GM19239 (cell line): ENCODE measurements at places on chromosomes 5 and 9.

- peak; percentile 23 for DNase-seq
Observed at GRCh38 chr5:73694089-73694488, 68.1 kb downstream of the ARHGEF28 start.

- no peak for DNase-seq
Observed at GRCh38 chr9:70195456-70195855, 63.3 kb upstream of the SMC5 start.

DNA sequence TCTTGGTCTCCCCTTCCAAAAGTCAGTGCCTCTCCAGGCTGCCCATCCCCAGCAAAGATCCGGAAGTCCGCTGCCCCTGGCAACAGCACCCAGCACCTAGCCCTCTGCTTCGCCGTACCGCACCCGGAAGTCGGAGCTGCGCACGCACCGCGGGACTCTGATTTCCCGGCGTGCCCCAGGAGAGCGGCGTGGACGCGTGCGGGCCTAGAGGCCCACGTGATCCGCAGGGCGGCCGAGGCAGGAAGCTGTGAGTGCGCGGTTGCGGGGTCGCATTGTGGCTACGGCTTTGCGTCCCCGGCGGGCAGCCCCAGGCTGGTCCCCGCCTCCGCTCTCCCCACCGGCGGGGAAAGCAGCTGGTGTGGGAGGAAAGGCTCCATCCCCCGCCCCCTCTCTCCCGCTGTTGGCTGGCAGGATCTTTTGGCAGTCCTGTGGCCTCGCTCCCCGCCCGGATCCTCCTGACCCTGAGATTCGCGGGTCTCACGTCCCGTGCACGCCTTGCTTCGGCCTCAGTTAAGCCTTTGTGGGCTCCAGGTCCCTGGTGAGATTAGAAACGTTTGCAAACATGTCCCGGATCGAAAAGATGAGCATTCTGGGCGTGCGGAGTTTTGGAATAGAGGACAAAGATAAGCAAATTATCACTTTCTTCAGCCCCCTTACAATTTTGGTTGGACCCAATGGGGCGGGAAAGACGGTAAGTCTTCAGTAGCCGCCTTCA is at the start of gene RAD50:
Gene RAD50 (plus strand): TSS at position 215 of the 715 bp plus-strand sequence. CDS start 348 bp downstream, at position 563.
- peak; percentile 77 for DNase-seq

- DNase-seq = no peak
Observed at GRCh38 chr9:125878164-125878631, 131.0 kb downstream of the PBX3 start.

GRCh38 chr9:129579294-129579693 is 41.6 kb downstream of the C9orf50 start:
- no peak for DNase-seq

- DNase-seq = no peak
Observed at GRCh38 chr9:2227144-2227867, 212.2 kb downstream of the SMARCA2 start.

DNA sequence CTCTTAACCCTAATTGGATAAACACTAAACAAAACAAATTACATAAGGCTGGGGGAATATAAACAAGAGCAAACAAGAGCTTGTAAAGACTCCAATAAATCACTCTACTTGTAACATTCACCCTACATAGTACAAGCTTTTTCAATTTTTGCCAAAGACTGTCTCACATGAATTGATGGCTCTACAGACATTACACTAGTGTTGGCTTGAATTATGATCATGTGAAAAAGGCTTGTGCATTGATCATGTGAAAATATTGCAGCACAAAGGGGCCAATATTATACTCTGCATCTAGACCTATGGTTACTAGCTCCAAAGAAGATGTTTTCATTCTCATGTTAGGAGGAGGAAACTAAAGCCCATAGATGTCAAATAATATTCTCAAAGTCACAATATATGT is 212.6 kb downstream of the MCTP1 start:
- no peak for DNase-seq

- no peak for DNase-seq
Observed at GRCh38 chr9:110742741-110743371, 74.3 kb downstream of the MUSK start.

DNA sequence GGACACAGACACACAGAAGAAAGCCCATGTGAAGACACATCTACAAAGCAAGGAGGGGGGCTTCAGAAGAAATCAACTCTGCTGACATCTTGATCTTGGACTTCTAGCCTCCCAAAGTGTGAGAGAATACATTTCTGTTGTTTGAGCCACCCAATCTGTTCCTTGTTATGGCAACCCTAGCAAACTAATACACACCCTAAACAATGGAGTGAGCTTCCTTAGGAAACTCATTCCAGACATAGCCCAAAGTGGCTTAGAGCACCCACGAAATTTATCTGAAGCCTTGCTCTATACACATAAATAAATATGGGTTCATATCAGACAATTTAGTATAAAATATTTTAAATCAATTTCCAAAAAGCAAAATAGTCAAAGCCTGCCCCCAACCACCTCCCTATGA is 7.6 kb upstream of the TBC1D2 start:
- no peak for DNase-seq

DNA sequence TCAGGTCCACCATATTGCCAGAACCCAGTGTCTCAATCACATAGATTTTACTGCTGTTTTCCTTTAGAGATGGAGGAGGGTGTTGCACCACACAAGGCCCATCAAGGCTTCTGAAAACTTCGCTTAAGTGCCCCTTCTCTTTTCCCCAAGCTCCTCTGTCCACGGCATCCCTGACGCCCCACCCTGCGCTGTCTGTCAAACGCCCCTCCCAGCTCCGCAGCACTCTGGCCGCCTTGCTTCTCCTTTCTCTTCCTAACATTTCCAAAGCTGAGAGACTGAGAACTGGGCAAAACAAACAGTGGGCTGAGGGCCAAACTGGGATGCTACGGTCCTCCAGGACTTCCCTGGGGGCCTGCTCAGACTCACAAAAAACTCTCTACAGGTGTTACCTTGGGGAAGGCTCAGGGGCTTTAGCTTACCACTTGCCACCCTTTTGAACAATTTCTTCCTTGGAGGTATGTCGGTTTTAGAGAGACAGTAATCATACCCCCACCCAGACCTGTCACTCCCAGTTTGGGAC is 28.3 kb upstream of the ERGIC1 start:
- DNase-seq = no peak

GRCh38 chr5:157076558-157076957 is 17.6 kb upstream of the HAVCR1 start:
- no peak for DNase-seq

DNA sequence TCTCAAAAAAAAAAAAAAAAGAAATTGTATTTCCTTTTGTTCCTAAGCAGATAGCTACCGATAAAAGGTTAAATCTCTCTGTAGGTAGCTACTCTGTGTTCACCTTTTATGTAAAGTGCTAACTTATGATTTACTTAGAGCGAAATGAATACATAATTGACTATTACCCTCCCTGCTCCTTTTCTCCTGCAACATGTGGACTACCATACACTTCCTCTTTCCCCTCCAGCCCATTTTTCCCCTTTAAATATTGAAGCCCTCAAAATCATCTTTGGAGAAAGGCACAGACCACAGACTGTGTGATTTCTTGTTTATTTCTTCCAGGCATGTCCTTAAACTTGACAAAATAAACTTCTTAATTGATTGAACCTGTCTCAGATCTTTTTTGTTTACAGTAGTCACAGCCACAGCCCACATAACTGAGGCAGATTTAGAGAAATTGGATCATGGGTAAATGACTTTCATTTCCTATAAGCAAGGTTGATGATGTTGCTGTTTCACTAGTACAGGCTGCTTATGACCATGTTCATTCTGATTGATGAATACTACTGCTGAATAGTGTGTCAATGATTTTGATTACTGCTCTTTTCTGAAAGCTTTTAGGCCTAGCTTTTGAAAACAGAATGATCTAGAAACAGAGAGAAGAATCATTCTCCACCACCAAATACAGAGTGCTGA is 59.2 kb downstream of the PHAX start:
- no peak for DNase-seq

DNA sequence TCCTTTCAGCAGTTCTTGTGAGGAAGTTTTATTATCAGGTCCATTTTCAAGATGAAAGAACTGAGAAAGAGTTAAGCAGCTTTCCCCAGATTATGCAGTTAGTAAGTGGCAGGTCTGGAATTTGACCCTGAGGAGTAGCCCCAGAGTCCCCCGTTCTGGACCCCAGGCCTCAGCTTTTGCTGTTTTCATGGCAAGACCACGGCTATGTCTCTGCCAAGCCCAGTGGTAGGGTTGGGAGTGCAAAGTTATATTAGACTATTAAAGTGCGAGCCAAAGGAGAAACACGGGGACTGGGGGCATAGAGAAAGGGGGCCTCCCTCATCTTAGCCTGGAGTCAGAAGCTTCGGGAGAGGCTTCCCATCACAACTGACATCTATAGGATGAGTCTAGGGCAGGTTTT is 19.3 kb upstream of the ORM1 start:
- no peak for DNase-seq

- no peak for DNase-seq
Observed at GRCh38 chr9:134566936-134567335, 74.7 kb upstream of the COL5A1 start.

DNA sequence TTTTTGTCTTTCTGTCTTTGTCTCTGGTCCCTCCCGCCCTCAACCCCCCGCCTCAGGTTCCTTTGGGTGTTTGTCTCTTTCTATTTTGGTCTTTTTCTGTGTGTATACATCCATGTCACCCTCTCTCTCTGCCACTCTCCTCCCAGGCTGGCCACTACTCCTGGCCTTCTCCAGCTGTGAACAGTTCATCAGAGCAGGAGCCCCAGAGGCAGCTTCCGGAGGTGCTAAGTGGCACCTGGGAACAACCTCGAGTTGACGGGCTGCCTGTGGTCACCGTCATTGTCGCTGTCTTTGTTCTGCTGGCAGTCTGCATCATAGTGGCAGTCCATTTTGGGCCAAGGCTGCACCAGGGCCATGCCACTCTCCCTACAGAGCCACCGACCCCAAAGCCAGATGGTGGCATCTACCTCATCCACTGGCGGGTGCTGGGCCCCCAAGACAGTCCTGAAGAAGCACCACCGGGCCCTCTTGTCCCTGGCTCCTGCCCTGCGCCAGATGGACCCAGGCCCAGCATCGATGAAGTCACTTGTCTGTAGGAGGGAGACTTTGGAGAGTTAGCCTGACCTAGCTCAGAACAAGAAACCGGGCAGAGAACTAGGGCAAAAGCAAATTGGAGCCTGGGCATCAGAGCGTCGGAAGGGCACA is 1.7 kb downstream of the SMIM33 start:
- DNase-seq = no peak

- DNase-seq = no peak
Observed at GRCh38 chr5:158013939-158014338, 155.0 kb upstream of the CLINT1 start.

- no peak for DNase-seq
Observed at GRCh38 chr5:158275511-158275910, 416.6 kb upstream of the CLINT1 start.

DNA sequence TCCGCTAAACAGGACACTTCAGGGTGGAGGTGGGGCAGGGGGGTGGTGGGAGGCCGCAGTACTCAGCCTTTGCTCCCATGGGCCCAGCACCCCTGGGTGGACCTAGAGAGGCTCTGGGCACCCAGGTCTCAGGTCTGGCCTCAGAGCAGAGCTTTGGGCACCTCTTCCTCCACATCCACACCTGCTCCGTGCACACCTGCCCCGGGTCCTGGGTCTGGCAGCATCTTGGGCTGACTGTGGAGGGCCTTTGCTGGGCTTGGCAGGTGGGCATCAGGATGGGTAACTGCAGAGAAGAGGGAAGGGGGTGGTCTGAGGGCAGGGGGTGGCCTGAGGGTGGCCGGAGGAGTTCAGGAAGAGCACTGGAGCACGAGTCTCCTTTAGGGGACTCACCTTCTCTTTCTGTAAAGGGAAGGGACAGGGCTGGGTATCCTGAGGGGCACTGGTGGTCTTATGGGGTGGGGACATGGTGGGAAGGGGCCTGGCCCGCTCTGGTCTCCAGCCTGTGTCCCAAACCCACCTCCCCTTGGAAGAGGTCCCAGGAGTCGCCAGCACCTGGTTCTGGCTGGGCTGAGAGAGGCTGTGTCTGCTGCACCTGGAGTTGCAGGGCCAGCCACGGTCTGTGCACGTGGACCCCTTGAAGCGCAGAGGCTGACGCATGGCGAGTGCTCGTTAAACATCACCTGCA is 106.7 kb upstream of the IER5L start:
- no peak for DNase-seq

DNA sequence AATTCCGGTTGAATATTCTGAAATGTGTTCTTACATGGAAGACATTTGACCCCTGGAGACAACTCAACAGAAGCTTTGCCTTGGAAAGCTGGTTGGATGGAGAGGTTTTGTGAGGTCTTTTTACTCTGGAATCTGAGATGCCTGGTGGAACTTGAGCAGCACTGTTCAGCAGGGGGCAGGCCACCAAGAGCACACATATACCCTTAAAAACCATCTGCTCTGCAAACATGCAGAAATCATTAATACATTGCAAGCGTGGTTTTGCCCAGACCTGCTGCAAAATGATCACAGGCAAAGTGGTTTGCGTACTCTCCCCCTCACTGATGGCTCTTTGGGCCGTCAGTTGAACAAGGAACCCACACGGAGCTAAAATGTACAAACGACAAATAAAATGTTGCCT is 32.8 kb upstream of the DAP start:
- DNase-seq = no peak

DNA sequence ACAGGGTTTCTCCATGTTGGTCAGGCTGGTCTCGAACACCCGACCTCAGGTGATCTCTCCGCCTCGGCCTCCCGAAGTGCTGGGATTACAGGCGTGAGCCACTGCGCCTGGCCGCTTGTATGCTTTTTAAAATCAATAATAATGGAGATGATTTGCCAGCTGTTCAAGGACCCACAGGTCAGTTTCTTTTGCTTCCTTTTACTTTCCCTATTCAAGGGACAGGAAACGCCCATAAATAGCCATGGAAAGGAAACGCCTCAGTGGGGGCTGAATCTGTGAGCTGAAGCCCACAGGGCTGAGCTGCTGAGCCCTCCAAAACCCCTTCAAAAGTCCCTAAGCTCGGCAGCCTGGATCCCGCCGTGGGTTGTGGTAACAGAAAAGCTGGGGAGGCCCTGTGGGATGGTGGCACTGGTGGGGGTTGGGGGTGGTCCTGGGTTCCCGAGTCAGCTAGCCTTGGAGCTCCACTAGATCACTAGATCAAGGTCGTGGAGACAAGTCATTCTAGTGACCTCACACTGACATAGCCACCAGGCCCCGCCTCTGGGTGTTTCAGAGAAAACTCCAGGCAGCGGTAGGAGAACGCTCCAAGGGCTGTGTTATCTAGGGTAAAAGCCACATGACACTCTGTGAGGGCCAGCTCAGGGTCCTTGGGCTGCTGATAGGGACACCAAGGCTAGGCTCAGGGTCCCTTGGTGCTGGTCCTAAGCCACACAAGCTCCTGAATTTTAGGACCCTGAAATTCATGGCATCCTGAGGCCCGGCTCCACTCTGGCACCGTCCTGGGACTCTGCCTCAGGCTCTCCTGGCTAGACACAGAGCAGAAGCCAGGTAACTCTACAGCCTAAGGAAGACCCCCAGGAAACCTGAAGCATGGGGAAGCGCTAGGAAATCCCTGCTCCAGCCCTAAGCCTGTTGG is 18.0 kb upstream of the DUSP1 start:
- no peak for DNase-seq

DNA sequence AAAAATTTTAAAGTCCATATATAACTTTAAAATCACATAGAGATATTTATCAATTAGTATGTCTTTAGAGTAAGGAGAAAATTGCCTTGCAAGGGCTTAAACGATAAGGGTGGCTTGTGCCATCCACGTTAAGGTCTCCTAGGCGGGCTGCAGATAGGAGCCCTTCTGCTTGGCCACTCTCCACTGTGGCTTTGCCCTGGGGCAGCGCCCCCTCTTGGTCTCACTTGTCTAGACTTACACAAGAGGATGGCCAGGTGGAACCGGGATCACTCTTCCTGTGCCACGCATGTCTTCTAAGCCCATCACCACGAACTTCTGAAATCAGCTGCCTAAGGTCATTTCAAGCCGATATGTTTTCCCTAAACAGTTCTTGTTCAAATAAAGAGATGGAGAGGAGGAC is 2.9 kb downstream of the FPGS start:
- DNase-seq = peak; percentile 43

GRCh38 chr5:158324236-158324635 is 465.3 kb upstream of the CLINT1 start:
- no peak for DNase-seq
